Stimulated activated naive CD4-positive, alpha-beta T cell (primary cell): ENCODE measurements at places on chromosomes 3 and 15.
A peak's percentile ranks its signal among the peaks of the same experiment; 100 is the strongest.

DNA sequence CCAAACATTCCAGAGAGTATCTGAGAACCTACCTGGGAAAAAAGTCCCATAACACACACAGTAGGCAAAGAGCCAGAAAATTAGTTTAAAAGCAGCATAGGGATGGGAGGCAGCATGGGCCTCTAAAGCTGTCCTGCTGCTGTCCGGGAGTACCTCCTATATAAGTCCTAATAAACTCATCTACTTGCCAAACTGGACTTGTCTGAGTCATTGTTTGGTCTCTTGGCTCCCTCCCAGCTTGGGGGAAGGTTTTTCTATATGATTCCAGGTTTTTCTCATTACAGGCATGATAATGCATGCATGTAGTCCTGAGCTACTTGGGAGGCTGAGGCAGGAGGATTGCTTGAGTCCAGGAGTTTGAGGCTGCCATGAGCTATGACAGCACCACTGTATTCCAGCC, 17.5 kb upstream of the HACD2 start:
- DNase-seq = no peak

GRCh38 chr3:120100711-120101110, 6.5 kb upstream of the GSK3B start:
- DNase-seq = no peak

GRCh38 chr3:16307832-16308531, 43.0 kb downstream of the OXNAD1 start:
- DNase-seq = no peak

DNA sequence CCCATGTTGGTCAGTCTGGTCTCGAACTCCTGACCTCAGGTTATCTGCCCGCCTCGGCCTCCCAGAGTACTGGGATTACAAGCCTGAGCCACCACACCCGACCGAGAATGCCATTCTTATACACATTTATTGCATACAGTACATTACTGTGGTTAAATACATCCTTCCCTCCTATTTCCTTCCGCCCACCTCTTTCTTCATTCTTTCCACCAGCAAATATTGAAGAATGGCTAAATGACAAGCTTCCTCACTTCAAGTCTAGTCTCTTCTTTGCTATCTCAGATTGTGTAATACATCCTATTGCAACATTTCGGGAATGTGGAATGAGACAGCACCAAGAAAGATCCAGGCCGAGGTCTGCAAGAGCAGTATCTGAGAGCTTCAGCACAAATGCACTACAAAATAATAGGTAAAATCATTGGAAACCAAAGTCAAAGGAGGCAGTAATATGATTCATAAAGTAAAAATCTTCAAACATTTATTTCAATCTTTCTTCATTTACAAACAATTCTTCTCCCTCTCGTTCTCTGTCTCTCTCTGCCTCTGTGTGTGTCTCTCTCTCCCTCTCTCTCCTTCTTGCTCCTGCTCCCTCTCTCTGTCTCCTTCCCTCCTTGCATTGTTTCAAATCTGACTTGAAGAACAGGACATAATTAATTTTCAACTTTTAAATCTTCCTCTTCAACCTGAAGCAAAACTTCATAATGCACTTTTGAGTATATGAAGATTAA, 94.7 kb upstream of the TGFBR2 start:
- no peak for DNase-seq

GRCh38 chr3:58539626-58540025, 2.6 kb upstream of the ACOX2 start:
- no peak for DNase-seq

DNA sequence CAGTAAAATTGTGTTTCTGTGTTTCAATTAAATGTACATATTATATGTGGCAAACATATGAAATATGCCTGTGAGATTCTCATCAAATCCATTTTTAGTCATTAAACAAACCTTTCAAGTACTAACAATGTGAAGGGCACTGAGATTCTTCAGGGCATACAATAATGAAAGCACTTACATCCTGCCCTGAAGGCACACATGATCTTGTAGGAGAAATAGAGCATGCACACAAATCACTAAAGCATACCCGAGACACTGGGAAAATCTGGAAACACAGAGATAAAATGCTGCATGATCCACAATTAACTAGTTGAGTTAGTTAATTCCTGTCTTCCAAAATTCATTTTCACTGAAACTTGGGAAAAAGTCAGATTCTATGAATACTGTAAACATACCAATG, 810.5 kb upstream of the NECTIN3 start:
- no peak for DNase-seq

GRCh38 chr3:154642145-154642544, 212.2 kb upstream of the GPR149 start:
- no peak for DNase-seq

DNA sequence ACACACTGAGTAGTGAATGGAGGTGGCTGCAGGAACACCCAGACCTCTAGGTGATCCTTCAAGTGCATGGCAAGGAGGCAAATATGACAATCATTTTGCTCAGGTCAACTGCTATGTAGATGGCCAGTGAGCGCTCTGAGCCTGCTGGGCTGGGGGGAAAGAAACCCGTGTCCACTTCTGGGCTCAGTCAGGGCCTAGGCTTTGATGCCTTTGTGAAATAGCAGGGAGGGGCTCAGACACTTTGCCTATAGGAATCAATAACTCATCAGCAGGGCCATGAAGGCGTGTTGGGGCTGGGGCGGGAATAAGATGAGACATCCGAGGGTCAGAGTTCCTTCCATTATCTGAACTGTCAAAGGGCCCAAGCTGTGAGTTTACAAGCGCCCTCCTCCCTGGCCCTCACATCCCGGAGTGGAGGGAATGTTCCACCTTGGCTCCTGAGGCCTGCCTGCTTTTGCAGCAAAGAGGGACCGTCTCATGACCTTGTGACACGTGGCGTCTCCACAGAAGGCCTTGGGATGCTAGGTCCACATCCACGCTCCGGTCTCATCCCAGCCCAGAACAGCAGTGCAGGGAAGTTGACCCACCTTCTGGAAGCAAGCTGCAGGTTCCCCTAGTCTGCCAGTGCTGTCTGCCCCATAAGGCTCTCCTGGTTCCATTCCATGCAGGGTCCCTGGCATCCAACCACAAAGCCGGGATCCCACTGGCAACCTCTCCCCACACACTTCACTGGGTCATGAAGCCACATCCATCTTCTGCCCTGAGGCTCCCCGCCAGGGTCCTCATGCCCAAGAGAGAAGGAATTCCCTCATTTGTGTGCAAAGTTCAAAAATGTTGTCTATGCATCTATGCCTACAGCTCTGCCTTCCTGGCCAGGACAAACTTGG, 78.4 kb downstream of the CHSY1 start:
- DNase-seq = no peak

GRCh38 chr3:187737368-187738070, 7.7 kb downstream of the BCL6 start:
- DNase-seq = no peak

GRCh38 chr3:55709411-55710012, 222.4 kb upstream of the WNT5A start:
- DNase-seq = no peak

DNA sequence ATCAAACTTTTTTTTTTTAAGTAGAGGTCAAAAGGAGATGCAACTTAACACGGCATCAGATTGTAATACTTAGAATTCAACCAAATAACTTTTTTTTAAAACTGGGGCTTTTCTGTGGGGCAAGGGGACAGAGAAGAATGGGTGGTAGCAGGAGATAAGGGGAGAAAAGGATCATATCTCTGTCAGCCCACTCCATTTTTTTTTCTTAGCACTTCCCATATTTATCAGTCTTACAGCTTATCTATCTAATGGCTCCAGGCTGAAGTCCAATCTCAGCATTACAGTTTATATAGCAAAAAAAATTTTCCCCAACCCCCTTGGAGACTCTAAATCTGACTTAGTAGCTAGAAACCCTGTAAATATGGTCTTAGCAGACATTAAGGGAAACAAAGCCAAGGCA, 69.3 kb downstream of the PIK3R4 start:
- DNase-seq = no peak

DNA sequence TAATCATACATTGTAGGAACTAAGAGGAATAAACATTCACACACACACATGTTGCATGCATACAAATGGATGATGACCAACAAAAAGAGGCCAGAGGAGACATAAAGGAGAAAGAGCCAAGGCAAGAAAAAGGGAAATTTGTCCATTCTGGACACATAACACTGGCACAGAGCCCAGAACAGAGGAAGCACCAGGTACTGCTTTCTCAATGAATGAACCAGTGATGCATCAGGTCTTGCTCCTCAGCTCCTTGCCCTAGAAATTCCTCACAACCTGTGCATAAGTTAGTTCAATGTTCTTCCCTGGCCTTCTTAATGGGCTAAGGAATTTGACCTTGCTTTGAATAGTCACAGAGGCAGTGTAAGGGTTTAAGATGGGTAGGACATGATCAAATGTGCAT, 270.3 kb downstream of the ERC2 start:
- no peak for DNase-seq

- DNase-seq = no peak
These were observed at the start of gene ARPP21 for GRCh38 chr3:35639254-35640186. Gene ARPP21 (plus strand): TSS chr3:35639525. CDS start chr3:35681752, 42,227 bp downstream.

GRCh38 chr3:37694284-37694675, 167.4 kb upstream of the CTDSPL start:
- DNase-seq = no peak

DNA sequence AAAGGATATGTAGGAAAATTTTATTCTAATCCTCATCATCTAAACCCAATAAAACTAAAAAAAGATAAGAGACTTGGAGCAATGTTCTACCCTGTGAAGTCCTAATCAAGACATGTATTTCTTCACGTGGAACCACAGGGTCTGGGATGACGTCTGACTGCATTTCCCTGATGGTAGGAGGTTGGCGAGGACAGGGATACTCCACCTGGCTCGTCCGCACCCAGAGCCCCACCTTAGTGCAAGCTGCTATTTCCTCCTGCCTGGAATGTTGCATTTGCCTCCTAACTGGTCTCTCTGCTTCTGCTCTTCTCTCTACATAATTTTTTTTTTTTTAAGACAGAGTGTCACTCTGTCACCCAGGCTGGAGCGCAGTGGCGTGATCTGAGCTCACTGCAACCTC, 57.7 kb upstream of the RASGRP1 start:
- no peak for DNase-seq

GRCh38 chr3:62662677-62663076, 212.5 kb downstream of the CADPS start:
- no peak for DNase-seq

DNA sequence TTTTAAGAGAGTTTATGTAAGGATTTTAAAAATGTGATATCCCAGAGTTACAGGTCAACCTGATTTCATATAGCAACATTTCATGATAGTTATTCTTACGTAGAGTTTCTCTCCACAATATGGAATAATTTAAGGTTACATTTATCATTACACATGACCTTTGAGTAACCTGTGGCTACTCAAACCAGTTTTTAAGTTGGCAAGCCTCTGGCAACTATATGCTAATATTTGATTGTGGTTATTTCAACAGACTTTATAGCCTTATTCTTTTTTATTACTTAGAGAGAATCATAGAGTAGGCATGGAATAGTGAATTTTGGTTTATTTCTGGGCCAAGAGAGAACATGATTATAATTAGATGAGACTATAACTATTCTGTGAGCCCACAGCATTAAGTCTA, 504.9 kb downstream of the NLGN1 start:
- DNase-seq = no peak

- DNase-seq = no peak
These were observed 330.5 kb upstream of the KCNMB2 start for GRCh38 chr3:178205740-178206139.

DNA sequence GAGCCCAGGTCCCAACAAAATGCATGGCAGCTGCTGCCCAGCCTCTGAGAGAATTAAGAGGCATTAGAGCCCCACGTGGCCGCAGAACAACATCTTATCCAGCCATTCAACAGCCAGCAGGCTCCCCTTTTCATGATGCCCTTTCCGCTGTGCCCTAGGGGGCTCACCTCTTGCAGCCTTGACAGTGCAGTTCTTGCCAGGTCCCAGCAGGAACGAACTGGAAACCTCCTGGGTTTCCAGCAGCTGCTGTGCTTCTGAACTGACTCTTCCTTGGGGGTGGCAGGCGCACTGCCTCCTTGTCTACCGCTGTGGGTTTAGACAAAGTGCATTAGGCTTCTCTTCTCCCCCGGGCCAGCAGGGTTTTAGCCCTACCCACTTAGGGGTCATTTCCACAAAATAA, 85.2 kb downstream of the FAM174B start:
- no peak for DNase-seq

DNA sequence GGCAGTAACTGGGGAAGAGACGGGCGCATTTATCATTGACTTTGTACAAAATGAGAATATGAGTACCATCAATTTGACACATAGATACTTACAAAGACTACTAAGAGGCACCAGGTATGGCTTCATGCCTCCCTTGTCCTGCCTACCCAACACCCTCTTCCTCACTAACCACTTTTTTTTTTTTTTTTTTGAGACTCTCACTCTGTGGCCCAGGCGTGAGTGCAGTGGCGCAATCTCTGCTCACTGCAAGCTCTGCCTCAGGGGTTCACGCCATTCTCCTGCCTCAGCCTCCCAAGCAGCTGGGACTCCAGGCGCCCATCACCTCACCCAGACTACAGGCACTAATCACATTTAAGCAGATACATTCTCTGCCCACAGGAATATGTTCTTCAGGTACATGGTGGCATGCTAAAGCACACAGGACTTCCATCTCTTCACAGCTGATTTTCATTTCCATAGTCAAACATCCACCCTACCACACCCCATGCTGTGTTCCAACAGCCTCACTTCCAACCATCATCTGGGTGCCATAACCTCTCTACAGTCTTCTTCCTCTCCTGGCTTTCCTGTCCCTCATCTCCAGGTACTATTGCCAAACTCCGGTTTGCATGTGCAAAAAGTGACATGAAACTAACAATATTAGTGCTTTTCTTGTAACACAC, 41.7 kb downstream of the RAB27A start:
- no peak for DNase-seq

DNA sequence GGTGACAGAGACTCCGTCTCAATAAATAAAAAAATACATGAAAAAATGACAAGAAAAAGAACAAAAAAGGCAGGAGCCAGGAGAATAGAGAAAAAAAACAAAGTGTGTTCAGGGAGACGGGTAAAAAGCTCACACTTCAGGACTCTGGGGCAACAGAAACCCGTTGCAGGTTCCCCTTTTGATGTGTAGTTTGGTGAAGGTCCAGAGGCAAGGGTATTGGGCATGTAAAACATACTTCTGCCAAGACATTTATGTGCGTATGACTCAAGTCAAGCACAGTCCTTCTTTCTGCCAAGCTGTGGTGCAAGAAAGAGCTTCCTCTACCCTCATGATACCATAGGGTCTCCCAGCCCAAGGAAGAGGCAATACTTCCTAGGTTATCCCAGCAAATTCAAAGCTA, 33.4 kb upstream of the STRIT1 start:
- DNase-seq = no peak

- DNase-seq = no peak
These were observed 76.6 kb downstream of the CHCHD6 start for GRCh38 chr3:126780666-126781065.

DNA sequence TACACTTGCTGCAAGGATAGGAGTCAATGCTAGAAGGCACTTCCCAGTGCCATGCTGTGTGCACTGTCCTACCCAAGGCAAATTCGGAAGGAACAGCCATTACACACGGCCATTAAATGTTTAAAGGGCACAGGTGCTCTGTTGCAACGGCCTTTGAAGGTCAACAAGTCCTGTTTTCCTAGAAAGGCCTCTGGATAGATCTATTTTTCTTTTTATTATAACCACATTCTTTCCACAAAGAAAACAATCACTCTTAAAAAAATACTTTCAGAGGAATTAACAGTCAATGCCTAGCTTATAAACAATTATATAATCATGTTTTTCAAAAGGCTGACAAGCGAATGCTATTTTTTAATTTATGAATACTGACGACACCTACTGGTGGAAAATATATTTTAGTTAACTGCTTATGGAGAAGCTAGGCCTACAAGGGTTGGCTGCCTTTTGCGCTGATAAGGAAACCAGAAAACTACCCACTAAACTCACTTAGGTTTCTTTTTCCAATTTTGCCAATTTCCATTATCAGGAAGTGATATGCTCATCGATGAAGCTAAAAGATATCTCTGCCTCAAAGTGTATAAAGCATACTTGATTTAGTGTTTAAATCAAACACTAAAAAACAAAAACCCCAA, 2.4 kb downstream of the ARHGEF3 start:
- peak; percentile 79 for DNase-seq
